Activated CD4-positive, alpha-beta T cell treated with anti-CD3 and anti-CD28 coated beads, Interleukin-2, Interleukin-6, amounts not matched to agents 100 ng/mL and 50 ng/mL, durations not matched to agents 16 hours and 8 hours (primary cell): ENCODE measurements at places on chromosomes 12 and 14.

- no peak for DNase-seq
Measured at GRCh38 chr14:70096866-70097265, 91.9 kb downstream of the SLC8A3 start.

DNA sequence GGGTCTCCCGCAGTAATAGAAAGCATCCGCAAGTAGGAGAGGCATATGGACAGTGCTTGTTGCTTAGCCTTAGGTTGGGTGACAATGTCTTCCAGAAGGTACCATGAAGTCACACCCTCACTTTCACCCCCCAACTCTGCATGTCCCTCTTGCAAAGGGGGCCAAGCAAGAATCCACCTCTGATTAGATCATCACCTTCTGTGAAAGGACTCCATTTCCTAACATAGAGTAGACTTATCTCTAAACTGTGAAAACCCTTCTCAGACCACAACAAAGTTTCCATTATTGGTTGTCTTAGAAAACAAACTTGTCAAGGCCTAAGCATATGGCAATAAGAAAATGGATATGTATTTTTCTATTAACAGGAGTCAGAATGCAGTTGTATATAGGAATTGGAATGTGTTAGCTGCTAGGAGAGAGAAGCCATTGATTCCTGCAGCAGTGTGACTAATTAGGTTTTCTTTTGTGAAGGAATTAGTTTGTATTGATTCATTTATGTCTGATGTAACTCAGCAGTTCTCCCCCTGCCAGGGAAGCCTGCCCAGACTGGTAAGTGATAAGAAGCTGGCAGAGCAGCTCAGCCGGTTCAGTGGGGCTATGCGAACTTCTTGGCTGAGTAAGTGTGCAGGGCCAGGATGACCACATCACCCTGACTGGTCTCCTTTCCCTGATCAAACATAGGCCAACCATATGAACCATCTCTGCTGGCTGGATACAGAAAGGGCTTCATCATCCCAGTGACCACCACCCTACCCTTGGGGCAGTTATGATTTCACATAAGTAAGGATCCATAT, 107.3 kb upstream of the CCDC196 start:
- DNase-seq: peak; percentile 10

- DNase-seq: no peak
Measured at GRCh38 chr14:88209273-88209672, 113.8 kb downstream of the KCNK10 start.

DNA sequence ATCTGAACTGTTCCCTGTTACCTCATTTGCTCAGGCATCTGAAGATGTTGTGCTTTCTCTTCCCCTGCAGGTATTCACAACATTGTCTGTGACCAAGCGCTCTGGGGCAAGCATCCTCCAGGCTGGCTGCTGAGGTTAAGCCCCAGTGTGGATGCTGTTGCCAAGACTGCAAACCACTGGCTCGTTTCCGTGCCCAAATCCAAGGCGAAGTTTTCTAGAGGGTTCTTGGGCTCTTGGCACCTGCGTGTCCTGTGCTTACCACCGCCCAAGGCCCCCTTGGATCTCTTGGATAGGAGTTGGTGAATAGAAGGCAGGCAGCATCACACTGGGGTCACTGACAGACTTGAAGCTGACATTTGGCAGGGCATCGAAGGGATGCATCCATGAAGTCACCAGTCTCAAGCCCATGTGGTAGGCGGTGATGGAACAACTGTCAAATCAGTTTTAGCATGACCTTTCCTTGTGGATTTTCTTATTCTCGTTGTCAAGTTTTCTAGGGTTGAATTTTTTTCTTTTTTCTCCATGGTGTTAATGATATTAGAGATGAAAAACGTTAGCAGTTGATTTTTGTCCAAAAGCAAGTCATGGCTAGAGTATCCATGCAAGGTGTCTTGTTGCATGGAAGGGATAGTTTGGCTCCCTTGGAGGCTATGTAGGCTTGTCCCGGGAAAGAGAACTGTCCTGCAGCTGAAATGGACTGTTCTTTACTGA, 44.9 kb downstream of the EID3 start:
- no peak for DNase-seq

DNA sequence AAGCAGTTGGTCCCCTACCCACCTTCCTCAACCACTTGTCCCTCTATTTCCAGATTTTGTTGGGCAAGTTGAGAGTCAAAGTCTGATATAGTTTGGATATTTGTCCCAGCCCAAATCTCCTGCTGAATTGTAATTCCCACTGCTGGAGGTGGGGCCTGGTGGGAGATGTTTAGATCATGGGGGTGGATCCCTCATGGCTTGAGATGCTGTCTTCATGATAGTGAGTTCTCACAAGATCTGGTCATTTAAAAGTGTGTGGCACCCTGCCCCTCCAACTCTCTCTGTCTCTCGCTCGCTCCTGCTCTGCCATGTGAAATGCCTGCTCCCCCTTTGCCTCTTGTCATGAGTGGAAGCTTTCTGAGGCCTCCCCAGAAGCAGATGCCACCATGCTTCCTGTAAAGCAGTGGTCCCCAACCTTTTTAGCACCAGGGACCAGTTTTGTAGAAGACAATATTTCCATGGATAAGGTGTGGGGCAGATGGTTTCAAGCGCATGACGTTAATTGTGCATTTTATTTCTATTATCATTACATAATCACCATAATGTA, 37.3 kb upstream of the BCL11B start:
- no peak for DNase-seq

DNA sequence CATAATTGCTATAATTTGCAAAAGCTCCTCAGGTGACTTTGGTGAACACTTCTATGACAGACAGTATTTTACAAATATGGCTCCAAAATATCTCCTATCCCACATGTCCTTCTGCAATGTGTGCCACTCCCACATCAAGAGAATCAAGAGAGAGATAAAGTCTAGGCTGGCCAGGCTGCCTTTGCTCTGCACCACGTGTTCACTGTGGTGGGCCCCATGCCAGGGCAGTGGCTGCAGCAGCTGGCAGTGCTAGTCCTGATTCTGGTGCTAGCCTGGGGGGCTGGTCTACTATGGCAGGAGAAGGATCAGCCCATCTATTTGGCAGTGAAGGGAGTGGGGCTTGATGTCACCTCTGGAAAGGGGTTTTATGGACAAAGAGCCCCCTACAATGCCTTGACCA, 86.3 kb downstream of the DRAM1 start:
- no peak for DNase-seq
